ENCODE measurements at places on chromosomes 1 and 21. TPM values are rescaled to one million over a fixed set of nuclear protein-coding genes. Genes with fewer than 3 reads are reported as not detected.

KRTAP12-2 gene
- not detected for total RNA-seq

GRHL3 gene
- total RNA-seq, result not detected

GTF2B gene
- 37.6 TPM for total RNA-seq

TRPM2 gene
- total RNA-seq, result 6.7 TPM

MAP1LC3C gene
- total RNA-seq, result not detected

YOD1 gene
- total RNA-seq, result 8.1 TPM

MEGF6 gene
- 1.7 TPM for total RNA-seq

VHLL gene
- total RNA-seq, result not detected

CPT2 gene
- total RNA-seq, result 25.3 TPM
